ENCODE measurements at places on chromosomes 4 and X.

- DNase-seq: no peak
These were observed 58.8 kb upstream of the TRPC3 start for GRCh38 chr4:122010610-122011009.

GRCh38 chrX:131034063-131034462 is 24.1 kb upstream of the ARHGAP36 start:
- no peak for DNase-seq

GRCh38 chrX:578531-578930 is 52.1 kb upstream of the SHOX start:
- no peak for DNase-seq

- no peak for DNase-seq
These were observed 336.9 kb upstream of the TRAM1L1 start for GRCh38 chr4:117422297-117422696.

- peak; percentile 67 for DNase-seq
These were observed 605 bp upstream of the FAT1 start for GRCh38 chr4:186724058-186724863.

DNA sequence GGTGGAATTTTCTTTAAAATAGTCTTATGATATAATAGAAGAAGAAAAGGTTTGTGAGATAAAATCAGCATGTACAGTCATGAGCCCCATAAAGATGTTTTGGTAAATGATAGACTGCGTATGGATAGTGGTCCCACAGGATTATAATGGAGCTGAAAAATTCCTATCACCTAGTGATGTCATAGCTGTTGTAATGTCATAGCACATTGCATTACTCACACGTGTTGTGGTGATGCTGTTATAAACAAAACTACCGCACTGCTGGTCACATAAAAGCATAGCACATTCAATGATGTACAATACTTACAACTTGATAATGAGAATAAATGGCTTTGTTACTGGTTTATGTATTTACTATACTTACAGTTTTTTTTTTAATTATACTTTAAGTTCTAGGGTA is 715.2 kb upstream of the HTR2C start:
- no peak for DNase-seq

- DNase-seq: no peak
These were observed 983.4 kb upstream of the ADGRL3 start for GRCh38 chr4:60216752-60217151.

- DNase-seq: peak; percentile 54
These were observed 32.5 kb downstream of the SLC10A6 start for GRCh38 chr4:86816501-86817273.

DNA sequence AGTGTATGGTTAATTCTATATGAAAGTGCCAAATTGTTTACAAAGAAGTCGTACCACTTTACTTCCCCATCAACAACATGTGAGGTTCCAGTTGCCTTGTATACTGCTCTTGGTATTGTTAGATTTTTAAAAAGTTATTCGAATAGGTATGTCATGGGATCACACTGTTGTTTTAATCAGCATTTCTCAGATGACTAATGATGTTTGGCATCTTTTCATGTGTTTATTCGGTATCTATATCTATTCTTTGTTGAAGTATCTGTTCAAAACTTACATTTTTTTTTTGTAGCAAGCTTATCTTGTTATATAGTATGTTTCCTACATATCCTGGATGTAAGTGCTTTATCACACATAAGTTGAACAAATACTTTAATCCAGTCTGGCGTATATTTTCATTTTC is 99.4 kb upstream of the MAB21L2 start:
- DNase-seq: no peak

GRCh38 chrX:65644621-65645289 is 22.7 kb upstream of the MSN start:
- peak; percentile 67 for DNase-seq

- DNase-seq: no peak
These were observed at the start of gene ADRA2C for GRCh38 chr4:3766036-3766784. TSS of gene ADRA2C (plus strand) at chr4:3766385. CDS start at chr4:3766607, 222 bp downstream.

DNA sequence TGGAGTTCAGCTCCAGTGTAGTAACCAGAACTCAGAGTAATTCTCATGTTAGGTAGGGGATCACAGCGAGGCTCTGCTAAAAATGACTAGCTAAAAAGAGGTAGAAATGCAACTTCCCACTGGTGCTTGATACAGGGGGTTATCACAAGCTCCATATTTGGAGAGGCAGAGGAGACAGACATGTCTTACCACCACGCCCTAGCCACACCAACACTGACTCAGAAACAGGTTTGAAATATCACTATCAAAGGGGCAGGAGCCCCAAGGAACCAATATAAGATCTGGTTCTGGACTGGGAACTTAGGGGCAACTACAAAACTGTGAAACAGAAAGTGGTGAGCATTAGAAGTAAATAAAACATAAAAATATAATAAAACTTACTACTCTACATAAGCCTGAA is 62.9 kb downstream of the IQCM start:
- DNase-seq: no peak

- no peak for DNase-seq
These were observed 317.5 kb upstream of the RASGEF1B start for GRCh38 chr4:81789158-81789557.

DNA sequence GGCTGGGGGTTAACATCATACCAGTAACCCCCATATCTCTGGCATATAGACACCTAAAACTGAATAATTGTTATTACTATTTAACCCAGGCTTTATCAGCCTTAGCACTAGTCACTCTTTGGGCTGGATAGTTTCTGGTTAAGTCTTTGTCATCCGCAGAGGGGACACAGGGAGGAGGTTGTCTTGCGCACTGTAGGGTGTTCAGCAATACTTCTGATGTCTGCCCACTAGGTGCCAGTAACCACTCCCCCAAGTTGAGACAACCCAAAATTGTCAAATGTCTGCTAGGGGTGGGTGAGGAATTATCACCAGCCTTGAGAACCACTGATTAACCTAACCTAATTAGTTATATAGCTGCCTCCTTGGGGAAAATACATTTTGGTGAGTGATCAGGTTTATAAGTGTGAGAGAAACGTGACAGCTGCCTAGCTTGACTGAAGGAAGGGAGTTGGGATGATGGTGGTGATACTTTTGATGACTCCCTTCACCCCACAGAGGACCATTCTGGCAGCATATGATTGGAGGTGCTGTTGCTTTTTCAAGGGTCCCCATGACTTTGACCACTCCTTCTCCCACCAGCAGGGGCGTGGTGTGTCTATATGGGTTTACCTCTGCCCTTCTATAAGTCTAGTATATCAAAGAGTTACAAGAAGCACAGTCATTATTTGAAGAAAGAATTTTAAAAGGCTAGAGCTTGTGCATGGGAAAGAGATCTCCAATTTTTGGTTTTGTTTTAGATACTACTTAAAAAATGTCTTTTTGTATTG is 140.9 kb downstream of the STIM2 start:
- no peak for DNase-seq

DNA sequence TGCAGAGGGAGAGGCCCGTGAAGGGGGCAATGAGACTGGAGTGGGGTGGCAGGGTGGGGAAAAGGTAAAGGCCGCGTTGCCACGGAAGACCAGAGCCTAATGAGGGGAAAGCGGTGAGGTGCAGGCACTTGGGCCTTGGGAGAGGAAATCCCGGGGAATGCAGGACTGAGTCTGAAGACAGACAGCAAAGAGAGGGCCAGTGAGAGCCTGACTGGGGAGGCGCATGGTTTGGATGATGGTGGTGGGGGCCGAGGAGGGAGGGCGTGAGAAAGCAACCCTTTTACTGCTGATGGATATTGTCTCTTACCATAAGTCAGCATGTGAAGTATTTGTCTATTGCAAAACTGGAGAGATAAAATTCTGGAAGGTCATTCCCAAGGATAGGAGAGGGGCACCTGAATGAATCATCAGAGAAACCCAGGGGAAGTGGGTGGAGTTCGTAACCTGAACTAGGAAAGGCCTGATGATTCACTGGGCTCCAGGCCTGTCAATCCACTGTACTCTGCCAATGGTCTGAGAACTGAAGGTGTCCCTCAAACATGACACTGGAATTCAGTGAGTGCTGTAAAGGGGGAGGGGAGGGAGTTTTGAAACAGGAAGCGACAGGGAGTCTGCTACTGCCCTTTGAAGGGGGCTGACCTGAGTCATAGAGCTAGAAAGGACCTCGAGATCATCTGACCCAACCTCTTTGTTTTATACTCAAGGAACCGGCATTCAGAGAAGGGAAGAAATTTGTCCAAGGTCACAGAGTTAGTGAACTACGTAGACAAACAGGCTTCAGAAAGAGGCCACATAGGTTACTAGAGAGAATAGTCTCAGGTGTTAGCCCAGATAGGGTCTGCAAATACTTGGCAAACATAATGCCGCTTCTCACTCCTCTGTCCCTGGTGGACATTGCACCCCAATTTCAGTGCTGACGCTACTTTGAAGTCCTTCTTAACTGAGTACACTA is 52.2 kb downstream of the NALF2 start:
- no peak for DNase-seq

DNA sequence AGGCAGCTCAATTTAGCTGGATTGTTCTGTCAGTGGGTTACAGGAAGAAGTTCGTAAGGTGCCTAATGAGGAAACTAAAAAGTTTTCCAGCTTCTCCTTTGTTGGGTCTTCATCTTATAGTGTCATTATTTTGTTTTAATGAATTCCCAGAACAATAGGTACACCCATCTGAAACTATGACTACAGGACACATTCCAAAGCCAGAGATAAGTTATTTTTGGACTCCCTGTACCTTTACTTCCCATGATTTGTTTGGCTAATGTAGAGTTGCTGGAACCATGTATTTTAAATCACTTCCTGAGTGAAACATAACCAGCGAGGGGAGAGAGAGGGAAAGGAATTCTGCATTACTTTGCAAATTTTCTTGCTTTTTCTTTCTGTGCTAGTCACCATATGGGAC is 114.0 kb downstream of the CLCN5 start:
- DNase-seq: peak; percentile 18

GRCh38 chrX:72685810-72686456 is 28.2 kb downstream of the PHKA1 start:
- no peak for DNase-seq

DNA sequence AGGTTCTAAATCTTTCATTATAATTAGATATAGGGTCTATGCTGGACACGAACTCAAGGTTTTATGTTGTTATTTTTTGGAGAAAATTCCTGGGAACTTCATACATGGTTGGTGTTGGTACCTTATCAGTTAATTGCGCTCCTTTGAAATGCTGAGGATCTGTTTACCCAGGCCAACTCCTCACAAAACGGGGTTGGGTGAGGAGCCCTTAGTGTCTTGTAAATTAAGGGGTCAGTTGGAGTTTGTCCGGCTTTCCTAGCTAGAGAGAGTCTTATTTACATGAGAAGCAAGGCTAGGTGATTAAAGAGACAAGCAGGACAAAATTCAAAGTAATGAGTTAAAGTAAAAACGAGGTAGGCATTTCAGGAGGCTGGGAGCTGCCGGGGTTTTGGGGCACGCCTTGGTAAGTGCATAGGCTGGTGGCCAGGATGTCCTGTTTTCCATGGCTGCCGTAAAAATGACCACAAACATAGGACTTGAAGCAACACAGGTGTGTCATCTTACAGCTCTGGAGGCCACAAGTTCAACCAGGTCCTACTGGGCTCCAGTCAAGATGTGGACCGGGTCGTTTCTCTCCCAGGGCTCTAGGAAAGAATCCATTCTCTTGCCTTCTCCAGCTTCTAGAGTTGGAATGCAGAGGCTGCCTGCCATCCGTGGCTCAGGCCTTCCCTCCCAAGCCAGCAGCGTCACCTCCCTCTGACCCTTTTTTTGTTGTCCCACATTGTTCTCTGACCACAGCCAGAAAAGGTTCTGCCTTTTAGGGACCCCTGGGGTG is 19.8 kb downstream of the PSAPL1 start:
- no peak for DNase-seq

DNA sequence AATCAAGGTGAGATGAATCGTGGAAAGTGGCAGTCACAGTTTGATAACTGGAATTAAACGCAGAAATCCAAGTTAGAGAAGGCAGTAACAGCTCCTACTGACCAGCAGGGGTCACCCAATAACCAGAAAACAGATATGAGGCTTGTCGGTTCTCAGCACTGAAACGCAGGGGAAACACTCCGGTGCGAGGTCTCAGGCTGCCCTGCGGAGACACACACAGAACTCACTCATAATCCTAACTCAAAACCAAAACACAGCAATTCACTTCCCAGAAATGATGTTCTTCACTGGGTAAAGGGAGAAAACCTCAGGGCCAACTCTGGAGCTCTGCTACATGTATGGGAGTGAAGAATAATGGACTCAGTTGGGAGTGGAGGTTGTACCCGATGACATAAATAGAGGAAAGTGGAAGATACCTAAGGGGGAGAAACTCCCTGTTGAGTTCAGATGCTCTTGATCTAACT is 384.4 kb downstream of the RAPGEF2 start:
- DNase-seq: peak; percentile 78

DNA sequence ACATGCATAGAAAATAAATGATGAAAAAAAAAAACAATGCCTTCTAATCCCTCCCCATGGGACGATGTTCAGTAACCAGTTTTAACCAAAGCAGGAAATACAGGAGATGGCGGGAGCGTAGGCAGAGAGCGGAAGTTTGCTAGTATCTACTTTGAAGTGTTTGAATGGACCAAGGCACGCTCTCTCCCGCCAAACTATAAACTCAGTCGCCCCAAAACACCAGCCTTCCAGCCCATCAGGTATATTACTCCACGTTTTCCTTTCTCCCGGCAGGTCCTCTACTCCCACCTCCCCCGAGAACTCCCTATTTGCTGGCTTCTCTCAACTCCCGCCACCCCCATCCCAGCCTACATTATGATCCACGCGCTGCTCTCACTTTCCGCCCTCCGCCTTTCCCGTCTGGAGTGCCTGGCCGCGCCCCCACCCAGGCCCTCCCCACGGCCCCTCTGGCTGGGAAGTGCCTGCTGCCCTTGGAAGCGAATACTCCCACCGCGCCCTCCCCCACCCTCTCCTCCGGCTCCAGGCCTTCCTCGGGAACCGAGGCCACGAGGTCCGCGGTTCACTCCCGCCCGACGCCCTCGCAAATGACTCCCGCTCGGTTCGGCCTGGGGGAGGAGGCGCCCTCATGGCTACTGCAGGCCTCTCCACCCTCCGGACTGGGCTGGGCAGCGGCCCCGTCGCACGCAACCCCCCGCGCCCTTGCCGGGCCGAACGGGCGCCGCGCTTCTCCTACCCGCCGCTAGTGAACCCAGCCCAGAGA is 723 bp downstream of the DHX15 start:
- DNase-seq: peak; percentile 68

GRCh38 chrX:68209008-68209407 is 224.3 kb downstream of the OPHN1 start:
- no peak for DNase-seq

- DNase-seq: no peak
These were observed 4.5 kb upstream of the CSN2 start for GRCh38 chr4:69970071-69970470.

- DNase-seq: no peak
These were observed 8.1 kb downstream of the HADH start for GRCh38 chr4:107997794-107998193.

- no peak for DNase-seq
These were observed 1068.2 kb downstream of the GLUD2 start for GRCh38 chrX:122115604-122116003.
